ENCODE measurements at places on chromosomes 4 and X.

DNA sequence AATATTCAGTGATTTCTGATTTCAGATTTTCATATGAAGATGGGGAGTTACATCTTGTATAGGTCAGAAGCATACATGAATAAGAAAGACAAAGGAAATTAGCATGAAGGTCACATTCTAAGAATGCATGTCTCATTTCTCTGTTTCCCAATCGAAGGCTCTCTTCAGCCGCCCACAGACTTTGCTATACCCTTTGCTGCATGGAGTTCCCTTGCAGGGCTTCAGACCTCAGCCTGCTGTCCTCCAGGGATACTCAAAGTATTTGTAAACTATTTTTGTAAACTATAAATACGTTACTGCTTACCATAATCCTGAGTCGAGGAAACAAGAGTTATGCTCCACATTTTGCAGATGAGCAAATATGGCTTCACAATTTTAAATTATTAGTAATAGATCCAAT lies 738.4 kb downstream of the PCDH18 start:
- no peak for DNase-seq

- no peak for DNase-seq
Observed at GRCh38 chrX:40010550-40011321, 87.0 kb downstream of the BCOR start.

DNA sequence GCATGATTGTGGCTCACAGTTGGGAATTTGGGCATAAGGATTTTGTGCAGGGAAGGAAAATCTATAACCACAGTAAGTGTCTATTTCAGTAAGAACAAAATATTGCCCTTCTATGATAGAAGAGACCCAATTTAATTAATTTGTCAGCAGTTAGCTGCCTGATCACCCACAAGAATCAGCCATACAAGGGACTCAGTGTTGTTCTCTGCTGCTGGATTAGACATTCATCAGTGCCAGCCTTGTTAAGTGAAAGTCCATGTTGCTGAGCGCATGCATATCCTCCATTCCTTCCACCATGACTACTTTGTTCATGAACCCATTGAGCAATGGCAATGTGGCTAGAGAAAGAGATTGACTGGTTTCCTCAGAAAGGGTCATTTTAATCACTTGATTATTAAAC lies 125.3 kb upstream of the PDHA2 start:
- DNase-seq, result no peak

GRCh38 chrX:132967049-132967448 lies 8.6 kb upstream of the HS6ST2 start:
- no peak for DNase-seq
